Tracheal epithelial cell (primary cell): ENCODE measurements at places on chromosomes 5 and 9. TPM values are rescaled to one million over a fixed set of nuclear protein-coding genes. Genes with fewer than 3 reads are reported as not detected.

Gene PCDHGB4
- total RNA-seq: 0.64 and 5.3 TPM in 2 replicates

Gene ADGRD2
- 0.21 TPM in 1 of 2 replicates, not detected in the other for total RNA-seq

Gene CCL21
- total RNA-seq: not detected in 2 replicates

Gene FGF1
- 0.21 and 2.4 TPM in 2 replicates for total RNA-seq

Gene CFAP90
- not detected in 2 replicates for total RNA-seq

Gene TSSK1B
- total RNA-seq: under 0.01 and 0.21 TPM in 2 replicates

Gene SHOC1
- total RNA-seq: under 0.01 TPM in 1 of 2 replicates, not detected in the other

Gene MAML1
- 4.8 and 6.2 TPM in 2 replicates for total RNA-seq

Gene PPP1R26
- total RNA-seq: 25.1 and 27.7 TPM in 2 replicates

Gene CRHBP
- 0.24 TPM in 1 of 2 replicates, not detected in the other for total RNA-seq

Gene SLC1A3
- total RNA-seq: 4.6 and 7.0 TPM in 2 replicates

Gene OLFM1
- 0.48 TPM in 1 of 2 replicates, not detected in the other for total RNA-seq

Gene AQP7
- not detected in 2 replicates for total RNA-seq

Gene GHR
- total RNA-seq: 1.4 and 1.7 TPM in 2 replicates

Gene C9
- total RNA-seq: not detected in 2 replicates

Gene CDO1
- 0.24 TPM in 1 of 2 replicates, not detected in the other for total RNA-seq

Gene SH3RF2
- total RNA-seq: 10.9 and 18.6 TPM in 2 replicates

Gene C9orf50
- not detected in 2 replicates for total RNA-seq

Gene HMCN2
- under 0.01 and 0.21 TPM in 2 replicates for total RNA-seq

Gene OR2V2
- not detected in 2 replicates for total RNA-seq

Gene HTR1A
- not detected in 2 replicates for total RNA-seq

Gene KIF3A
- 5.1 and 6.0 TPM in 2 replicates for total RNA-seq

Gene LRRC70
- total RNA-seq: 0.72 and 1.5 TPM in 2 replicates

Gene SLCO4C1
- 0.21 and 1.9 TPM in 2 replicates for total RNA-seq

Gene KIF20A
- 0.64 and 4.3 TPM in 2 replicates for total RNA-seq

Gene IFNK
- not detected in 2 replicates for total RNA-seq

Gene NMUR2
- not detected in 2 replicates for total RNA-seq

Gene HARS1
- total RNA-seq: 36.7 and 59.8 TPM in 2 replicates

Gene GPX3
- total RNA-seq: 84.6 and 147 TPM in 2 replicates

Gene NR5A1
- total RNA-seq: 0.21 TPM in 1 of 2 replicates, not detected in the other

Gene INSL6
- not detected in 2 replicates for total RNA-seq

Gene MEIKIN
- total RNA-seq: not detected in 2 replicates

Gene ECSCR
- total RNA-seq: not detected in 2 replicates

Gene AKNA
- total RNA-seq: 2.3 and 4.1 TPM in 2 replicates

Gene CCL27
- total RNA-seq: not detected in 2 replicates
